ENCODE measurements at places on chromosomes 12 and 14.
A peak's percentile ranks its signal among the peaks of the same experiment; 100 is the strongest.

- H3K4me1 ChIP-seq: no peaks in the 10 kb centered on the region
- no peak overlapping the region for H3K27ac ChIP-seq
- H3K27me3 ChIP-seq: no peaks in the 10 kb centered on the region
- no peaks in the 10 kb centered on the region for H3K36me3 ChIP-seq
These were observed 592.9 kb upstream of the FLRT2 start for GRCh38 chr14:84937016-84937415.

GRCh38 chr12:22406627-22407026 is 72.1 kb upstream of the ST8SIA1 start:
- H3K4me1 ChIP-seq: peaks cover 15% of the 10 kb centered on the region
- H3K27ac ChIP-seq: no peak overlapping the region
- H3K36me3 ChIP-seq: no peaks in the 10 kb centered on the region

DNA sequence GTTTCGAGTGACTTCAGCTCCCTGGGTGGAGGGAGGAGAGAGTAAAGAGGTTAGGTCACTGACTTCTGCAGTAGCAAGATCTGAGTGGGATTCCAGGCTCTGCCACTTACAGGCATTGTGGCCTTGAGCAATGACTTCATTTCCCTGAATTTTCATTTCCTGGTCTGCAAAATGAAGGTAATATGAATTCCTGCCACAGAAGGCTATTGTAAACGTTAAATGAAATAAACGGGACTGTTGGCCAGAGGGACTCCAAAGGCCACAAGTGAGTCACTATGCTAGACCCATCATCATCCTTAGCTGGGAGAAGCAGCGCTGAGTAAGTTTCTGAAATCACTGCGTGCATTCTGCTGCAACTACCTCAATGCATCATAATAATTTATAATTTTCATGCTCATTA is 807.8 kb downstream of the AACS start:
- no peak overlapping the region for H3K27ac ChIP-seq
- no peaks in the 10 kb centered on the region for H3K36me3 ChIP-seq
- DNase-seq: no peak
- H3K4me3 ChIP-seq: no peak overlapping the region
- H3K27me3 ChIP-seq: no peaks in the 10 kb centered on the region

DNA sequence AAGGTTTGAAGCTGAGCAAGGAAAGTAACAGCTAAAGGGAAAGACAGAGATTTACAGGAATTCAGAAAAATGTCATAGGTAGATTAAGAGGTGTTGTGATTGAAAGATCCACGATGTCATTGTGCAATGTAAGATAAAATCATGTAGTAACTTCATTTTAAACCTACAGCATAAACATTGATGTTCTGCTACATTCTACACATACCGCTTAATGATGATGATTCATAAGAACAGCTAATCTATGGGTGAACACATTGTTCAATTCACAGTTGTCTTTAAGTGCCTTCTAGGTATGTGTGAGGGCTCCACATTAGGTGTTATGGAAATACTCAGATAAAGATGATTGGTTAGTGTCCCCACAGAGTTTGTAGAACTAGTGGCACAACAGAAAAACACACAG is 170.9 kb downstream of the GRIP1 start:
- H3K27me3 ChIP-seq: peaks cover 3% of the 10 kb centered on the region
- DNase-seq: no peak
- no peaks in the 10 kb centered on the region for H3K4me1 ChIP-seq
- no peak overlapping the region for H3K27ac ChIP-seq
- H3K36me3 ChIP-seq: no peaks in the 10 kb centered on the region
- no peak overlapping the region for H3K4me3 ChIP-seq

DNA sequence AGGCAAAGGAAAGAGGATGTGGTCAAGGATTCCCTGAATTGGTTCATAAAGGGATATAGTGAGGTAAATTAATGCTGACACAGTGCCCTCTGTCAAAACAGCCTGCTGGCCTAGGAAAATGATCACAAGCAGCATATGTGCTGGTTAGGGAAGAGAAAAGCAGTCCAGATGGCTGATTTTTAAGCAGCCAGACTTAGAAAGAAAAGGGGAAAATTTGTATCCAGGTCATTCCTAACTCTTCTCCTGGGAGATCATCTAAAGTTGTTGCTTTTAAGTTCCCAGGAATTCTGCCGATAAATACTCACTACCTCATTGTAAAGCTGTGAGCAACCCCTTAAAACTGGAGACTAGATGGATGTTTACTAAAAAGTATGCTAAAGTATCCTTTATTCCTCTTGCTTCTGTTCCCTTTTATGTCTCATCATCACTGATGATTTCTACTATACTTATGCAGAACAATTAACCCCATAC is 46.4 kb upstream of the CNOT2 start:
- no peak for DNase-seq
- H3K36me3 ChIP-seq: no peaks in the 10 kb centered on the region
- H3K4me3 ChIP-seq: no peak overlapping the region
- H3K27me3 ChIP-seq: peaks cover 2% of the 10 kb centered on the region
- H3K4me1 ChIP-seq: no peaks in the 10 kb centered on the region
- H3K27ac ChIP-seq: no peak overlapping the region

- H3K4me1 ChIP-seq: peaks cover 92% of the 10 kb centered on the region
- H3K27me3 ChIP-seq: no peaks in the 10 kb centered on the region
- H3K36me3 ChIP-seq: peaks cover 43% of the 10 kb centered on the region
- peak overlapping the region; percentile 91 for H3K4me3 ChIP-seq
These were observed 9.8 kb downstream of the BCL11B start for GRCh38 chr14:99261912-99262787.

GRCh38 chr12:106771425-106771824 is 3.1 kb upstream of the RIC8B start:
- DNase-seq: no peak
- H3K4me3 ChIP-seq: no peak overlapping the region
- peaks cover 3% of the 10 kb centered on the region for H3K36me3 ChIP-seq
- peaks cover 6% of the 10 kb centered on the region for H3K27me3 ChIP-seq

GRCh38 chr12:50615907-50616296 is 111.1 kb downstream of the DIP2B start:
- DNase-seq: no peak
- H3K4me3 ChIP-seq: no peak overlapping the region
- no peak overlapping the region for H3K27ac ChIP-seq
- H3K4me1 ChIP-seq: peaks cover 12% of the 10 kb centered on the region
- H3K36me3 ChIP-seq: peaks cover 3% of the 10 kb centered on the region

- peaks cover 36% of the 10 kb centered on the region for H3K36me3 ChIP-seq
- peak overlapping the region; percentile 88 for H3K4me3 ChIP-seq
- peak overlapping the region; percentile 88 for H3K27ac ChIP-seq
- peak; percentile 88 for DNase-seq
- peaks cover 51% of the 10 kb centered on the region for H3K4me1 ChIP-seq
These were observed 228.1 kb upstream of the AMIGO2 start for GRCh38 chr12:47307680-47308399.

Measured in activated CD4-positive, alpha-beta T cell treated with anti-CD3 and anti-CD28 coated beads, Interleukin-2, amount 10 ng/mL, durations not matched to agents 24 days and 14 days (primary cell).